Sigmoid colon (tissue), 7 donors: ENCODE measurements at places on chromosomes 6 and 20. TPM values are rescaled to one million over a fixed set of nuclear protein-coding genes. Genes with fewer than 3 reads are reported as not detected.
A peak's percentile ranks its signal among the peaks of the same experiment; 100 is the strongest.

The OOEP gene
- not detected for total RNA-seq

DNA sequence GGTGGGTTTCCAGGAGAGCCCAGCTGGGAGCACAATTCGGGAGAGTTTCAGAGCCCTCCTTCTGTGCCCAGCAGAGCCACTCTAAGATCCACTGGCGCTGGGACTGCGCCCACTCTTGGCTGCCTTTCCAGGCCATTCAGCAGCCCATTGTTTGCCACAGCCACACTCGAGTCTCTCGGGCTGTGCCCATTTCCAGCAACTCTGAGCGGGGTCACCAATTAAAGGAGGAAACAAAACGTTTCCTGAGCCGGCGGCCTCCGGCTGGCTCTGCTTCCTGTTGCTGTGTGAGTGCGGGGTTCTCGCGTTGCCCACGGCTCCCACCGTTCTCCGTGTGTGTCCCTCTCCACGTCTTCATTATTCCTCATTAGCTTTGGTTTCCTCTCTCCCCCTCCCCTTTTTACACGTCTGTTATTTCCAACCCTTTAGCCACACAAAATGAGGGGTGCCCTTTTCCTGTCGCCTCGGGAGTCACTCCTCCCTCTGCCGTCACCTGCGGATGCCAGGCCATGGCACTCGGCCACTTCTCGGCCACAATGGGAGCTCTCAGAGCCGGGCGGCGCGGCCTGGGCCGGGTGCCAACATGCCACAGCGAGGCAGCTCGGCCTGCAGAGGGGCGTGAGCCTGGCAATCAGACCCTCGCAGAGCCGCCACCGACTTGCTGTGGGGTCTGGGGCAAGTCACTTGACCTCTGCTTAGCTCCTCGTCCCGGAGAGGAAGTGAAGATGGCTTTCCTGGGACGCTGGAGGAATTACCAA is 94.3 kb upstream of the NKX2-2 start:
- DNase-seq = peak; percentile 68

GRCh38 chr20:44145131-44145775 is 41.7 kb downstream of the JPH2 start:
- DNase-seq = peak; percentile 65

The PAK5 gene
- 0.36 TPM for total RNA-seq

DNA sequence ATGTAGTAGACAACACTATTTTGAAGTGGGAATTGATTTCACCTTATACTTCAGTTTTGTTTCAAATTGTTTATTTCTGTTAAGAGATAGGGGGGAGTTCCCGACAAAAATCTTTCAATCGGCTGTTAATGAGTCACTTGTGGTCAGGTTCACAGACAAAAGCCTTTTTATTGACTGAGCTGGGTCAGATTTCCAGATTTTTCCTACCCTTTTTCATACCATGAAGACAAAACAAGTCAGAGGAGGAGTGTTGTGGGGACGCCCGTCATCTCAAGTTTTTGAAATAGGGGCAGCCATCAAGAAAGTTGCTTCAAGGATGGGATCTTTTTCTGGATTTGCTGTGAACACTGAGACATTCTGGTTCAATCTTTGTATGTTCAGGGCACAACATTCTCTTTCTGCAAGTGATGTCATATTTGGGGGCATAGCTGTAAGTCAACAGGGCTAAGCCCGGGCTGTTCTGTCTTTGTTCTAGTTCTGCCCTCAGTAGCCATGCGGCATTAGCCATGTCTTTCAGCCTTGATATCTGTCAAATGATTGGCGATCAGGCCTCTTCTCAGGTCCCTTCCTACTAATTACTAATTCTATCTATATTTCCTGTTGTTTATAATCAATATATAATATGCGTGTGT is 496.0 kb upstream of the MARCKS start:
- DNase-seq = no peak

DNA sequence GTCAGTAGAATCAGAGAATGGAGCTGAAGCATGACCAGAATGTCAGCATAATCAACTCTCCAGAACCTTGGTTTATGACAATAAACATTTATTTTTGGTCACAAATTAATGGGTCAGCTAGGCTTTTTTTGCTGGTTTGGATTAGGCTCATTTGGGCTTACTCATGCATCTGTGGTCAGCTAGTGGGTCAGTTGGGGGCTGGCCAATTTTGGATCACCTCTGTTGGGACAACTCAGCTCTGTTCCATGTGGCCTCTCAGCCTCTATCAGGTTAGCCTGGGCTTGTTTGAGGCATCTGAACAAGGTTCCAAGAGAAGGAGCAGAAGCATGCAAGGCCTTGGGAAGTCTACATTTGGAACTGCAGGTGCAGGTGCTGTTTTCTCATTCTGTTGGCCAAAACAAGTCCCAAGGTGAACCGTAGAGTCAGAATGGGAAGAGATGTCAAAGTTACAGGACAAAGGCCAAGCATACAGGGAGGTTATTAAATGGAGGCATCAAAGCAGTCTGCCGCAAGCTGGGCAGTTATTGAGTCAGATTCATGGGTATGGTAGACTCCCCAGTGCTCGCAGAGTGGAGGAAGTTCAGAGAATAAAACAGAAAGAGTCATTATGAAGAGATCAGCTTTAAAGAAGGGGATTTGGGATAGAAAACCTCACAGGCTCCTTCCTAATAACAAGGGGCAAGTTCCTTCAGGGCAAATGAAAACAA is 173.0 kb downstream of the PLCB4 start:
- DNase-seq = no peak

- DNase-seq = no peak
These were observed 250.8 kb upstream of the PRDM1 start for GRCh38 chr6:105835373-105835772.

- DNase-seq = no peak
These were observed 9.1 kb downstream of the SMPDL3A start for GRCh38 chr6:122798099-122798641.

The MYLK2 gene
- not detected for total RNA-seq

DNA sequence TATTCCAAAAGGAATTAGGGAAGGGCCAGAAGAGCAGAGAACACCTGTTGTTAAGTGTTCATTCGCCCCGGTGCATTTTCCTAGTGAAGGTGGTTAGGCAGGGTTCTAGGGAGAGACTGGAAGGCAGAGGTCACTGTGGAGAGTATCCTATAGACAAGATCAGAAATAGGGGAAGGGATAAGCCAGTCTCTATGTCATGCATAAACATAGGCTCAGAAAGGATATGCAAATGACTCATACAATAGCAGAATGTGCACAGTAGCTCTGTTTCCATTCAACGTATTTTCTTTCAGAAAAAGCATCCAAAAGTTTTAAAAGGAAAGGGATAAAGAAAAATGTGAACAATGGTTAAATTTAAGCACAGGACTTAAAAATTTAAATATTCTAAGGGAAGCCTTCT is 47.4 kb downstream of the BMP6 start:
- DNase-seq = no peak

DNA sequence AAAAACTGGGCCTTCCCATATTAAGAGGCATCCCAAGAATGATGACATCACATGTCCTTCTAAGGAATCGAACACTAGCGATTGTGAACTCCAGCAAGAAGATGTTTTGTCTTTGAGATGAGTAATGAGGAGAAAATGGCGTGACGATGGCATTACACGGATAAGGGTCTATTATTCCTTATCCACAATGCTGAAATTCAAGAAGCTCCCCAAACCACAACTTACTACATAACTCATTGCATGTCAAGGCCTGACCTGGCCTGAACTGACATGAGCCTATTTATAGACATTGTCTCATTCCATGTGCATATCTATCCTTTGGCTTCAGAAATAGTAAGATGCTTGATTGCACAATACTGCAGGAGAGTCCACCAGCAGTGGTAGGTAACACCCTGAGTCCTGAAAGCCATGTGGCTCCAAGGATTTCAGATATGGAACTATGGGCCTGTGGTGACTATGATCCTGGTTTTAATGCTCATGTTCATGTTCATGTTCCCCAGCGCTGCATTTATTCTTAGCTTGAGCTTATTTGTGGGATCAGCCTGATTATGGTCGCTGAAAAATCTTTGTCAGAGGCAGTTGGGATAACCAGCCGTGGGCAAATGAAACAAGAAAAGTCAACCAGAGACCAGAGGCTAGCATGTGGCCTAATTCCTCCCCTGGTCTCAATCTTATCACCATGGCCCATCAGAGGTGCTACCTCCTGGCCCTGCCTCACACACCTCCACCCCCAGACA is 183.2 kb upstream of the JARID2 start:
- DNase-seq = no peak

The RPL7L1 gene
- total RNA-seq = 79.0 TPM

- peak; percentile 72 for DNase-seq
These were observed 159.3 kb downstream of the NFATC2 start for GRCh38 chr20:51382986-51383821.

DNA sequence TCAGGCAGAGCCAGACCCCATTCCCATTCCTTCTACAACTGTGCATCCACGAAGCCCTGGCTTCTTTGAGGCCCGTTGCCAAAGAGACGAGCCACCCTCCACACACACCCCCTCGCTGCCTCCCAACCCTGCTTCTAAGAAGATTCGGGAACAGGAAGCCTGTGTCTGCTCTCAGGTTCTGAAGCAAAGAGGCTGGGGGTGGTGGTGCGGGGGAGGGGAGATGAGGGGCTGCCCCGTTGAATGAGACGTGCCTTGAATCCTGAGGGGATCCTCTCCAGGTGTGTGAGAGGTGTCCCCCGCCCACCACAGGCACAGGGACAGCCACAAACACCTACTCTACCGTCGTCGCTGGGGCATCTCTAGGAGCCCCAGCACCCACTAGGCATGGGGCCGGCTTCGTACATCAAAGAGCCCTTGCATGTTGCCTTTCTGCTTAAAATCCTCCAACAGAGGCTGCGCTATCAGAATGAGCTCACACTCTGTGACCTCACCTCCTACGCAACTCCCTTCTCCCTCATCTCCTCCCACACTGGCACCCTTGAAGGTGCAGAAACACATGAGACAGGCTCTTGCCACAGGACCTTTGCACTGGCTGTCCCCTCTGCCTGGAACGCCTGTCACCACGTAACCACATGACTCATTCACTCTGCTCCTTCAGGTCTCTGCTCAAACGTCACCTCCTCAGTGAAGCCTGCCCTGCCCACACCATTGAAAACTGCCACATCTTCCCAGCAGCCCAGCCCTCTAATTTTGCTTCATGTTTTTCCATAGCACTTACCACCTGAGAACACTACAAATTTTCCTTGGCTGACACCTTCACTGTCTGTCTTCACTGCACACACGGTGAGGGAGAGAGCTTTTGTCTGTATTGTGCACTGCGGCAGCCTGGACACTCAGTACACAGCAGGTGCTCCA is 58.5 kb downstream of the PREX1 start:
- no peak for DNase-seq

DNA sequence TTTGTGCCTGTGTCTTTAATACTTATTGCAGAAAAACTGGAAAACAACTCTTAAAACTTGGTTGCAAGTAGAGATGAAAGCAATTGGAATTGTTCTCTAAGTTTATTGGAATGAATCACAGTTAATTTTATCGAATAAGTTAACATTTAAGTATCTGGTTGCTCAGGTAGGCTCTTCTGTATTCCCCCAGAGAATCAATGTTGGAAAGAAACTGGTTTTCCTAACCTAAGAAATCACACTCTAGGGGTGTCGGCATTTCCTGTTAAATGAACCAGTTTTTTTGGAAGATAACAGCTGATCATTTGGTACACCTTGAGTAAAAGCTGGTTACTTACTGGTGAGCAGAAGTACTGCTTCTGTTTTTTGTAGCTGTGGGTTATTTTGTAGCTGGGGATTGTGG is 5.2 kb downstream of the TFAP2C start:
- no peak for DNase-seq

The ZNF217 gene
- total RNA-seq = 11.4 TPM

GRCh38 chr20:14865169-14865568 is 527.8 kb upstream of the FLRT3 start:
- no peak for DNase-seq

GRCh38 chr6:6711031-6711785 is 122.7 kb downstream of the LY86 start:
- DNase-seq = no peak

The SCRT2 gene
- total RNA-seq = not detected

DNA sequence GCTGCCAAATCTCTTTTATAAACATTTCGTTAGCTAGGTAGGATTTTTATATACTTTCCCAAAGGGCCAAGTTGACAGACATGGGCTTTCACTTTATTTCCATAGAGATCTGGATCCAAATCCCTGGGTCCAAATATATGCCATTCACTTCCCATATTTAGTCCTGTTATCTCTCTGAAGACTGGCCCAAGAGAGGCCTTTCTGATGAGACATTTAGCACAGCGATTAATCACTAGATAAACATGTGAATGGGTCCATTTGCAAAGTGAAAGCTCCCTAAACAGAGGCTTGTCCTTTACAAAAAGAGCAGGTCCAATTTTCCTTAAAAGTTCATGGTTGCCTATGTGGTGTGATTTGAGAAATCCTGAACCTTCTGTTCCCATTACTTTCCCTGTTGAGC is 132.6 kb downstream of the TRMT11 start:
- DNase-seq = no peak

DNA sequence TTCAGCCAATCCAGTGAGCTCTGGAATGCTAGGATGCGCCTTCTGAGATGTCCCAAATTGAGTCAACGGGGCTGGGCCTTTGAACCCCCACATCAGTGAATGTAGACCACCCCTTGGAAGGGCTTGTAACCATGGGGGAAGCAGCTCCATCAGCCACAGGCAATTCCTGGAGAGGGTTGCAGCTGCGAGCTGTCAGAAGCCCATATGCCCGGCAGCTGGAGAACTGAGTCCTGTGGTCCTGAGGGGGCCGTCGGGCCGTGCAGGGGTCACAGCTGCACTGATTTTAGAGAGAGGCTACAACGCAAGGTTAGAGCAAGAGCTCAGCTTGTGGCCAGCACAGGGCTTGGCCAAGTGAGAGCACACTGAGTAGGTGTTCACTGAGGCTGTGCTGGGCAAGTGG is 121.3 kb downstream of the TOX2 start:
- DNase-seq = peak; percentile 43

DNA sequence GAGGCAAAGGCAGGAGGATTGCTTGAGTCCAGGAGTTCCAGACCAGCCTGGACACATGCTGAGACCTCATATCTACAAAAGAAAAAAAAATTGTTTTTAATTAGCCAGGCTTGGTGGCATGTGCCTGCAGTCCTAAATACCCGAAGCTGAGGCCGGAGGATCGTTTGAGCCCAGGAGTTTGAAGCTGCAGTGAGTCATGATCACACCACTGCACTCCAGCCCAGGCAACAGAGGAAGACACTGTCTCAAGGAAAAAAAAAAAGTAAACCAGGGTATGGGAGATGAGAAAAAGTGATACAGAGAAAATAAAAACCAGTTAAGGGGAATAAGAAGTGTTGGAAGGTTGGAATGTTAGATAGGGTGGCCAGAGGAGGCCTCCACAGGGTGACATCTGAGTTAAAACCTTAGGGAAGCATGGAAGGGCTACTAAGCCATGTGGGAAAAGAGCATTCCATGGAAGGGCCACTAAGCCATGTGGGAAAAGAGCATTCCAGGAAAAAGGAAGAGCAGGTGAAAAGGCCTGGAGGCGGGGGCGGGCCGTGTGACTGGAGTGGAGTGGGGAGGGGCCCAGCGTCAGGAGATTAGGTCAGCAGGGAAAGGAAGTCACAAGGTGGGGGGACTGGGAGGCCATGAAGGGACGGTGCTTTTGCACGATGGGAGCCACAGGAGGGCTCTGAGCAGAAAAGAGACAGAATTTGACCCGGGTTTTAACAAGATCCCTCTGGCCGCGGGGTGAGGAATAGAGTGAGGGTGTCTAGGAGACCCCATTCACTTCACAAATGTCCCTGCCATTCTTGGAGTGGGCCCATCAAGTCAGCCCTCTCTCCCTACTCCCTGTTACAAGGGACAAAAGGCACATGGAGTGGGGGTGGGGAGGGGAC is 18.3 kb downstream of the CPNE5 start:
- no peak for DNase-seq
